Activated CD4-positive, alpha-beta T cell treated with anti-CD3 and anti-CD28 coated beads, Interleukin-2, amount 50 U/mL, for 4 hours (primary cell): ENCODE measurements at places on chromosomes 7 and 10.

- no peak for DNase-seq
Measured at GRCh38 chr10:102462512-102463054, 11.2 kb upstream of the C10orf95 start.

- DNase-seq = no peak
Measured at GRCh38 chr7:54249686-54250085, 292.5 kb upstream of the VSTM2A start.

DNA sequence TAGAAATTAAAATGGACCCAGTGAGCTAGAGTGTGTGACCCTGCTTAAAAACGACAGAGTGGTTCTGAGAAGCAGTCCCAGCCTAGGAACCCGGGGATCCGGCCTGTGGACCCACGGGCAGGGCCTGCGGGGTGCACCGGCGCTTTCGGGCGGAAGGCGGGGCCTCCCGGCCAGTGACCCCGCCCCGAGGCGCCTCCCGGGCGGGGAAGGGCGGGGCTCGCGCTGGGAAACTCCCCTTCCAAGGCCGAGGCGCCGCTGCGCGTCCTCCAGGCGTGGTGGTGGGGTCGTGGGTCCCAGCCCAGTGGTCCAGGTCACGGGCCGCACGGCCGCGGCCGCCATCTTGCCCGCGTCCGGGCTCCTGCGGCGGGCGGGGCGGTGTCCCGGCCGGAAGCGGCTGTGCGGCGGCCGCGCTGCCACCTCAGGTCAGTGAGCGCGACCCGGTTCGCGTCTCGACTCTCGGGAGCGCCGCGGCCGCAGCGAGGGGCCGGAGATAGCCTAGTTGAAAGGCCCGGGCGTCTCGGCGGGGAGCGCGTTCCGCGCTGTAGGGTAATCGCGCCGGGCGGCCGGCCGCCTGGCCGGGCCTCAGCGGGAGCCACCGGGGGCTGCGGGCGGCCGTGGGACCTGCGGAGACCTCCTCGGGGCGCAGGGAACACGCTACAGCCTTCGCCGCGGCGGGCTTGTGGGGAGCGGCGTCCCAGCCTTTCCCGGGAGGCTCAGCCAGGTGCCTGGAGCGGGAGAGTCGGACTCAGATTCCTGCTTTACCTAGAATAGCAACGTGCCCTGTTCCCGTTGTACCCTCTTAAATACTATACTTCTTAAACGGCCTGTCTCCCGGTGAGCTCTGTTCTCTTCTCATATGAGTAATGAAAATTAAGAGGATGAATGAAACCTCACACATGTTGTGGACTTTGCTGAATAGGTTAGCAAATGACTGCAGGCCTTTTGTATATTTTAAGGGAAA is at the start of gene MIOS:
TSS of gene MIOS (plus strand) at position 234 of the 961 bp plus-strand sequence. CDS start 5,592 bp downstream, outside the sequence.
- peak; percentile 72 for DNase-seq

DNA sequence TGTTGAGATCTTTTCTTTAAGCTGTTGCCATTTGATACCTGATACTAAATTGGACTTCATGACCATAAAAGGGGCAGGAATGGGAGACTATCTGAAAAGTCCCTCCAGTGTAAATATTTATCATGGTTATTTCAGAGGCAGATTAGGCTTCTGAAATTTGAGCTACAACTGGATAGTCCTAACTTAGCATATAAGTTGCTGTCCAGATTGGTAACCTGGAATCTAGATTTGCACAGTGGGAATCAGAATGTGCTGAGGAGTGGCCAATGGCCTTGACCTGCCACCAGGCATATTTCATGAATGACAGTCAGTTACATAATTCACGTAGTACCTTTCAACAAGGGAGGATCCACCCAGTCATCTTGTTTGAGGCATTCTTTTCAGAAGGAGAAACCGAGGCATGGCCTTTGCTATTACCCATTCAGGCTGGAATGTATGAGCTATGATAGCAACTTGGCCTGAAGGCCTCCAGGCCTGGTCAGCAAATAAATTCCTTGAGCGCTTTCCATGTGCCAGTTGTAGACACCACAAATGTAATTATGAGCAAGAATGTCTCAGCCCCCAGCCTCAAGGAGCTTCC is 80.0 kb downstream of the EEPD1 start:
- DNase-seq = no peak

GRCh38 chr10:23338155-23338828 is 6.3 kb downstream of the C10orf67 start:
- DNase-seq = no peak

GRCh38 chr10:14838582-14839304 is 637 bp downstream of the HSPA14 start:
- DNase-seq = peak; percentile 3

GRCh38 chr10:78341953-78342614 is 308.4 kb downstream of the RPS24 start:
- no peak for DNase-seq

- DNase-seq = no peak
Measured at GRCh38 chr10:95394161-95394880, 103.5 kb upstream of the PDLIM1 start.

DNA sequence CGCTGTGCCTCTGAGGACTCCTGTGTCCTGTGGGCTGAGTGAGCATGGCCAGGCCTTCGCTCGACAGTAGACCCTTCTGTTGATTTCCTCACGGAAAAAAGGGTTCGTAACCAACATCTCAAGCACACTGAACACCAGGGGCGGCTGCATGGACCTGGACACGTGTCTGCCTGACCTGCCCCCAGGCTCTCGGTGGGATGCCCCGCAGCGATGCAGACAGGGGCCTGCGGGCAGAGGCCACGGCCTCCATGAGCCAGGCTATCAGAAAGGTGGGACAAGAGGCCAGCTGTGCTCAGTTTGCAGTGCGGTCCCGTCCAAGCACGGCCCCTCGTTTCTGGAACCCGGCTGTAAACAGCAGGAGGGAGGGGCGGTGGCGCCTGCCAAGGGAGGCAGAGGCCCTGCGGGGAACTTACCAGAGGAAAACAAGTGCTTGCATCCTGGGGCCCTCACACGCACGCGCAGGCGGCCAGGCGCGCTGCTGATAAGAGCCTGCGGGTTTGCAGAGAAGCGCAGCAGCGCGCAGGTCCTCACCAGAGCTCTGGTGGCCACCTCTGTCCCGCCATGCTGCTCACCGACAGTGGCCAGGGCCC is 10.6 kb downstream of the GPR146 start:
- DNase-seq = peak; percentile 39

GRCh38 chr7:152594801-152595200 is 81.1 kb downstream of the XRCC2 start:
- DNase-seq = no peak

GRCh38 chr10:88477343-88478085 is 105.6 kb downstream of the RNLS start:
- DNase-seq = no peak

GRCh38 chr7:100089458-100090196 is 858 bp downstream of the COPS6 start:
- DNase-seq = no peak

GRCh38 chr10:102641880-102642735 is 2.2 kb upstream of the TRIM8 start:
- peak; percentile 97 for DNase-seq

DNA sequence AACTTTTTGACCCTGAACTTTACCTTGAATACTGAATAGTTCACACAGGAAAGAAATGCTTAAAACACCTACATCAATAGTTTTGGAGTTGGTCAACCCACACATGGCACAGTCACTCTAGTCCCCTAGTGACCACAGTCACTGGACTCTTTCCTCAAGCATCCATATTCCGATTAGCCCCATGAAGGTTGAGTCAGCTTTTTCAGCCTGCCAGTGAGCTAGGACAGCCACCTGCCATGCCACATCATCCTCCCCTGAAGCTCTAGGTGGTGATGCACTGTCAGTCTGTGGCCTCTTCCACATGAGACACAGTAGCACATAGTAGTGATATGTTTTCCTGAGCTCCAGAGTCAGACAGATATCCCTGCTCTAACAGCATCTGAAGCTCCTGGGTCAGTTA is 537.2 kb downstream of the XPNPEP1 start:
- no peak for DNase-seq

GRCh38 chr10:78140066-78140630 is 106.5 kb downstream of the RPS24 start:
- DNase-seq = no peak

- DNase-seq = no peak
Measured at GRCh38 chr10:74794531-74794930, 31.9 kb upstream of the KAT6B start.

GRCh38 chr7:140229591-140230515 is 53.1 kb upstream of the KDM7A start:
- peak; percentile 54 for DNase-seq

GRCh38 chr7:99837649-99838361 is 10.0 kb downstream of the CYP3A43 start:
- no peak for DNase-seq

- DNase-seq = no peak
Measured at GRCh38 chr7:157445956-157446295, 109.1 kb downstream of the DNAJB6 start.

GRCh38 chr7:96320442-96320841 is 1.5 kb downstream of the SLC25A13 start:
- DNase-seq = no peak
